ENCODE measurements at places on chromosomes 16 and 17.

GRCh38 chr17:61411261-61412142 lies 11.9 kb downstream of the TBX2 start:
- no peak for DNase-seq

DNA sequence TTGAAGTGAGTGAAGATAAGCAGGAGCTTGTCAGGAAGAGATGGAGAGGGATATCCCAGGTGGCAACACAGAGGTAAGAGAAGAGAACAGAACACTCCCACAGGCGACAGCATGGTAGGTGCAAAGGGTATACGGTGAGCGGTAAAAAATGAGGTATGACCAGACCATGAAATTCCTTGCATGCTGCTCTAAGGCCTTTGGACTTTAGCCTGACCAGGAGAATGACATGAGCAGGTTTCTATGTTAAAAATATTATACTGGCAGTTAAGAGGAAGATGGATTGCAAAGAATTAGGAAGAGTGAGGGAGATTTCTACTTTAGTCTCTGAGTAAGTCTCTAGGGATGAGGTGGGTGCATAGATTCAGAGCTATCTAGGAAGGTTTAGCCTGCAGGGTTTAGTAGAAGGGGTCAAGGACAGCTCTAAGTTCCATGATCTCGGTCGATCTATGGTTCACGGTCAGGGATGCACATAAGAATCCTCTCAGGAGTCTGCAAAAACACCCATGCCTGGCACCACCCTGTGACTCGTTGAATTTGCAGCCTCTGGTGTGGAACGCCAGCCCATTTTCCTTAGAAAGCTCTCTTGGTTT lies 65.7 kb downstream of the HLF start:
- no peak for DNase-seq

DNA sequence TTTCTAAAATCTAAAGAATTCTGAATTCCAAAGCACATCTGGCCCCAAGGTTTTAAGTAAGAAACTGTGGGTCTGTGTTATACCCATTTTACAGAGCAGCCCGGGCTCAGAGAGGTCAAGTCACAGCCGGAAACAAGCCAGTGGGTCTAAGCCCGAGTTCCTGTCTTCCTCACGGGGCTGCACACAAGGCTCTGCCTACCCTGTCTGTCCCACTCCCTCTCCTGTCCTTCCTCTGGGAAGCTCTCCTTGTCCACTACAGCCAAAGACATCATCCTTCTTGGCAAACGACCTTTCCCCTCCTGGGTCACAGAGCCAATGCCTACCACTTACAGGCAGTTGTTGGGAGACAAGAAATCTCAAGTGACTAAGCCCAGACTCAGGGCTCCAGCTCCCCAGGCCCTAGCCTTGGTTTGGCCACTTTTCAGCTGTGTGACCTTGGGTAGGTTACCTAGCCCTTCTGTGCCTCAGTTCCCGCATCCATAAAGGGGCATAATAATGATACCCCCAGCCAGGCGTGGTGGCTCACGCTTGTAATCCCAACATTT lies 55.6 kb upstream of the MAP3K14 start:
- DNase-seq: no peak

DNA sequence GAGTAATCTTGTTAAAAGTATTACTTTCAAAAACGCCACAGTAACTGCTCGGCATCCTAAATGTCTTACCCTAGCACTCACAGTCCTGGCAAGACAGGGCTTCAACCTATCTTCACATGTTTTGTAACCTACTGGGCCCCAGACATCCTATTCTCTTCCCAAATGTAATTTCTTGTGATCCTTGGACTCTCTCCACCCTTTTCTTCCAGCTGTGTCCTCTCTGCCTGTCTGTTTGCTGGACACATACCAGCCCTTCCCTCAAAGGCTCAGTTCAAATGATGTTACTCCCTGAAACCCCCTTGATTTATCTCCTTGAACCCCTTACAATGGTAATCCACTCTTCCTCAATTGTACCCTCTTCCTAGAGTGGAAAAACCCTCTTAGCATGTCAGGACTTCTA lies 60.1 kb upstream of the CNEP1R1 start:
- DNase-seq: no peak

- no peak for DNase-seq
Measured at GRCh38 chr17:40319651-40320540, 10.9 kb downstream of the RARA start.

GRCh38 chr16:23298290-23298915 lies 3.7 kb upstream of the SCNN1B start:
- no peak for DNase-seq

DNA sequence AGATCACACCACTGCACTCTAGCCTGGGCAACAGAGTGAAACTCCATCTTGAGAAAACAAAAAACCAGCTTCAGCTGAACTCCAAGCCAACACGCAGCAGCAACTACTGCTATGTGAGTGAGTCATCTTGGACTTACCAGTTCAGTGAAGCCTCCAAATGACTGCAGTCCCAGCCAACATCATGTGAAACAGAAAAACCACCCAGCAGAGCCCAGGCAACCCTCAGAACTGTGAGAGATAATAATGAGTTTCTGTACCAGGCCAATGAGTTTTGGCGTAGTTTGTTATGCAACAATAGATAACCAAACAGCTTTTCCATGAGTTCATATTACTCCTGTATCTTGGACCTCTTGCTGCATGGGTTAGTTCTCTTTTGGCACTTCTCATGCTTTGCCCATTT lies 23.3 kb downstream of the PHF12 start:
- no peak for DNase-seq

- peak; percentile 82 for DNase-seq
Measured at GRCh38 chr16:66899945-66900710, 18.6 kb downstream of the CDH16 start.

- DNase-seq: no peak
Measured at GRCh38 chr17:944266-944826, 35.2 kb downstream of the NXN start.

- DNase-seq: no peak
Measured at GRCh38 chr16:4314532-4315185, 1.2 kb upstream of the GLIS2 start.

DNA sequence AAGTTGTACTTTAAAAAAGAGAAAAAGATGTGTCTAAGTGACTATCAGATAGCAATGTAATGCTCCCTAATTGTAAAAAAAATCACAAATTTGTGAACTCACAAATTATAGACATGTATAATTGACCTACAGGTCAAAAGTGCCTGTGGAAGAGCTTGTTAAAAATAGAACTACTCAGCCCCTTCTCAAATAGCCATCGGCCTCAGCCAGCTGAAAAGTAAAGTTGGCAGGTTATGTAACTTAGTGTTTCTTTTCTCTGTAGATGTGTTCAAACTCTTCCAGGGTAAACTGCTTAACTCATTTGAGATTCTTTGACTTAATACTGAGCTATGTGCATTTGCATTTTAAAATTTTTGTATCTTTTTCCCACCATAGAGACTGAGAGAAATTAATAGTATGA lies 13.3 kb downstream of the AKTIP start:
- DNase-seq: no peak

DNA sequence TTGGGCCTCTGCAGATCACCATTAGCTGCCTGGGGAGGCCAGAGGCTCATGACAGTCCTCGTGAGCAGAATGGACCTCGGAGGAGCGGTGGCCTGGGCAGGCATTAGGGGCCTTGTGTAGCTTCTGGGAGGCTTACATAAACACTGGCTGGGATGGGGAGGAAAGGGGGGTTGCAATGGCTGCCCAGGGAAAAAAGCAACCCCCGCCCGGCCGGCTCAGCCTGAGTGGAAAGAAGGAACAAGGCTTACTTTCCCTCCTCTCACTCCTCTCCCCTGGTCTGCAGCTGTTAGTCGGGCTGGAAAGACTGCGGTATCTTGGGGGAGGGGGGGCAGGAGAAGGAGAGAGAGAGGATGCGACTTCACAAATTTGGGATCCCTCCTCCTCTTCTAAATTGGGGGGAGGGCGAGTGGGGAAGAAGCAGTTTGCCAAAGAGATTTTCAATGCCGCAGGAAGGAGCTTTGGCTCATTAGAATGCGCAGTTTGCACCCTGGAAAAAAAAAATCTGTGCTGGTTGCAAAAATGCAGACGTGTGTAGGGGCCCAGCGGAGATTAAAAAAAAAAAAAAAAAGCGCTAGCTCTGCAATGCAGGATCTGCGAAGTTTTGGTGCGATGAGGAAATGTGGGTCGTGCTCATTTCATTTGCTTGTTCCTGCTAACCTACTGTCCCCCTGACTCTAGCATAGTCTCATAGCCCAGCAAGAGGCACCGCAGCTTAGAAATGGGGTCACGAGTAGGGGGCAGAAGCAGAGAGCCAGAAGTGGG lies 6.6 kb upstream of the NR1D1 start:
- no peak for DNase-seq

GRCh38 chr16:56825826-56826225 lies 39.2 kb upstream of the SLC12A3 start:
- DNase-seq: no peak

- peak; percentile 90 for DNase-seq
Measured at GRCh38 chr16:81737885-81738536, 41.1 kb upstream of the PLCG2 start.

GRCh38 chr16:1923299-1924034 lies 5.3 kb upstream of the HS3ST6 start:
- no peak for DNase-seq

DNA sequence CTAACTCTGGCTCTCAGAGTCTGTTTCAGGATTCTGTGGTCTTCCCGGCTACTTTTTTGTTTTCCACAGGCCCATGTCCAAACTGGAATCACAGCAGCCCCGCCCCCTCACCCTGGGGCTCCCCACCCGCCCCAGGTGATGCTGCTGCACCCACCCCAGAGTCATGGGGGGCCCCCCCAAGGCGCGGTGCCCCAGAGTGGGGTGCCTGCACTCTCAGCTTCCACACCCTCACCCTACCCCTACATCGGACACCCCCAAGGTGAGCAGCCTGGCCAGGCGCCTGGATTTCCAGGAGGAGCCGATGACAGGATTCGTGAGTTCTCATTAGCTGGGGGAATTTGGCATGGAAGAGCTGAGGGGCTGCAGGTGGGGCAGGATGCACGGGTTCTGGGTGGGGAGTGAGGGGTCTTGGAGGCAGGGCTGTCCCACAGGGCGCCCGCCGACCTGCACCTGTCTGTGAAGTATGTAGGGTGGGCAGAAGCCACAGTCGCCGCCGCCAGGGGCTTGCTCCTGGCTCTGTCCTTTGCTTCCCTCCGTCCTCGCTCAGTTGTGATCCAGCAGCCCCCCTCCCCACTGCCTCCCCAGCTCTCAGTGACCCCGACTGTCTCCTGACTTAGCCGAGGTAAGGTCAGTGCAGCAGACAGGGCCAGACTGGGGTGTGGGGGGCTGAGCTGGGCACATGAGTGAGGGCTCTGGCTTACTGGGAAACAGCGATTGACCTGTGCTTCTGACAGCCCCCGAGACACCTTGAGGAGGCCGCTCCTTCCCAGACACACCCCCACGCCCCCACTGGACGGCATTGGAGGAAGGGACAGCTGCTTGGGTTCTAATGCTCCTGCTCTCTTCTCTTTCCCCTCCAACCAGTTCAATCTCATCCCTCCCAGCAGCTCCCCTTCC lies 10.0 kb downstream of the TUFM start:
- no peak for DNase-seq

GRCh38 chr17:35257208-35257659 lies 14.4 kb downstream of the SLFN5 start:
- DNase-seq: no peak

GRCh38 chr17:55587608-55588139 lies 76.4 kb upstream of the SMIM36 start:
- DNase-seq: no peak

DNA sequence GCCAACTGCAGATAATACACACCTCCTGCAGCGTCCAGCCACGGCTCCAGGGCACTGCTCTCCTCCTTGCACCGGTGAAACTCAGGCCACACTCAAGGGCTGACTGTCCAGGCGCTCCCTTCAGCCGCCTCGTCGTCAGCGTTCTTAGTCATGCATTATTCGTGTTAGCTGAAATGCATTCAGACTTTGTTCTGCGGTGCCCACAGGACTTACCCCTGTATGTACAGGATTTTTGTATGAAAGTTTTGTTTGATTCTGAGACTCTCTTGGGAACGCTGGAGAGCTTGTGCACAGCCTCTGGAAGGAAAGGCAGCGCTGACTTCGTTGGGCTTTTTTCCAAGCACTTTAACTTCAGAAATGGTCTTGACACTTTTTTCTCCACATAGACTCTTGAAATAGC lies 22.1 kb downstream of the CIBAR2 start:
- DNase-seq: no peak

GRCh38 chr16:30434852-30435251 lies 5.0 kb upstream of the DCTPP1 start:
- no peak for DNase-seq

DNA sequence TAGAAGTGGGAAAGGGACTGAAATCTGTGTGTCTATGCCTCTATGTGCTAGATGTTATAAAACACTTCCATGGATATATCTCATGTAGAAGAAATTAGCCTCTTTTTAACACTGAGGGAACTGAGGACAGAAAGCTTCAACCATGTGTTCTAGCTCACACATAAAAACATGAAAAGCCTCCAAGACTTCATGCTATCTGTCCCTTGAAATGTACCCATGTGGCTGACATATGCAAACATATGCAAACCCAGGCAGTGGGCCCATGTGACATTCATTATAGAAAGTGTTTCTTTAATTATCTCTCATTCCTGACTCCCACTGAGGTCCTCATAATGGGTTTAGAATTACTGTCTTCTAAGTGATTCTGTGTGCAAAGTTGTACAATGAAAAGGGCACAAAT lies 134.7 kb upstream of the MAF start:
- no peak for DNase-seq

- DNase-seq: no peak
Measured at GRCh38 chr17:43467981-43468581, 15.7 kb upstream of the DHX8 start.

DNA sequence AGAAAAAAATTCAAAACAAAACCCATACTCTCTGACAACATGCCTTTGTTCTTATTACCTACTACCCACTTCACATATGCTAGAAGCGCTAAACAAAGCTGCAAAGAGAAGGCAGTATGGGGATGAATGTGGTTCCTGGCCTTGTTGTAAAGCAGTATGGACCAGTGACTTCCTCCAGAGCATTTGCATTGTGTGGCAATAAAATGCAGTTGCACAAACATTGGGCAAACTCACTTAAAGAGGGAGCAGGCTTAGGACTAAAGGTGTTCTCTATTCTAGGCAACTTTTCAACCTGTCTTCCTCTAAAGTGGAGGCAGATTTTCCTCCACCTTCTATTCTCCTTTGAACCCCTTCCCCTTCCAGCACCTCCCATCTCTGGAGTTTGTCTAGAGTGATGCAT lies 17.1 kb downstream of the TMIGD1 start:
- DNase-seq: no peak

- DNase-seq: no peak
Measured at GRCh38 chr17:5598457-5598856, 14.1 kb upstream of the NLRP1 start.

All from K562 (cell line).